GM23248 (cell line): ENCODE measurements at places on chromosomes 2 and 18. TPM values are rescaled to one million over a fixed set of nuclear protein-coding genes. Genes with fewer than 3 reads are reported as not detected.

The ATG16L1 gene
- 16.2 and 16.7 TPM in 2 replicates for polyA plus RNA-seq

DNA sequence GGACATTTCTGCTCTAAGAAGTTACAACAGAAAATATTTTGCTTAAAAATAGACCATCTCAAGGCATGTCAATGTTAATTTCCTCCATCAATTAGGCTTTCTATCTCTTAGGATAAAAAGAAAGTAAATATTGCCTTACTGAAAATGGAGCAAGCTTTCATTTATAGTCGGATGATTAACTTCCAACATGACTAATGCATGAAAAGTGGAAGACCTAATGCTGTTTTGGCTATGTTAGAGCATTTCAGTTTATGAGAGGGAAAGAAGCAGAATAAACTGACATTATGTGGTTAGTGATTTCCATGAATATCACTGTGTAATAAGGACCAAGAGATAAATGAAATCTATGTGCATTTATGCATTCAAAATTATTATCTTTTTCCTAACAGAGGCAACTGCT, 475.2 kb upstream of the UBE2E3 start:
- peak; percentile 58 for DNase-seq

The NTSR2 gene
- polyA plus RNA-seq = not detected in 2 replicates

GRCh38 chr2:32719430-32719829, 91.6 kb downstream of the TTC27 start:
- no peak for DNase-seq

DNA sequence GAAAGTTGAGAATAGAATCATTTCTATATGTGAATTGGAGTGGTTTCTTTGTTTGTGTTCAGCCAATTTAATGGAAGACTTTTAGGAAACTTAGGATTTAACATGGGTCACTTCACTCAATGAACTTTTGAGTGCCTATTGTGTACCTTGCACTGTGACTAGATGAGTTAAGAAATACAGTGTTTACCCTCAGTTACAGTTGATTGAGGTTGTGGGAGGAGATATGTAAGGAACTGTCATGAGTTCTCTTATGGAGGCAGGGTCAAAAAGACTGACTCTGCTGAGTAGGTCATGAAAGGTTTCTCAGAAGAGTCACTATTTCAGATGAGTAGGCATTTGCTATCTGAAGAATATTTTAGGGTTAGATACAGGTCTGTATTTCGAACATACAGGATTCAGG, 98.6 kb downstream of the RAB3GAP1 start:
- no peak for DNase-seq

DNA sequence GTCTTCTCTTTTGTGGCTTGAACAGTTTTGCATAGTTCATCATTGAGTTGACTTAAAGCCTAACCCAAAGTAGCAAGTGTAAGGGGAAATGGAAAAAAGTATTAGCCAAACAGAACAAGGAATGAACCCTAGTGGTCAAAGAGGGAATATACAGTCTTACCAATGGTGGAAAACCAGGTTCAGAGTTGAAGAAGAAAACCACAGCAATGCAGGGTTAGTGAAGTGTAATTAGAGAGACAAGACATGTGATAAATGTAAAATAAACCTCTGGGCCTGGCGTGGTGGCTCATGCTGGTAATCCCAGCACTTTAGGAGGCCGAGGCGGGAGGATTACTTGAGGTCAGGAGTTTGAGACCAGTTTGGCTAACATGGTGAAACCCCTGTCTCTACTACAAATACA, 2.4 kb downstream of the TTN start:
- DNase-seq = peak; percentile 19

The TUBB8B gene
- not detected in 2 replicates for polyA plus RNA-seq

DNA sequence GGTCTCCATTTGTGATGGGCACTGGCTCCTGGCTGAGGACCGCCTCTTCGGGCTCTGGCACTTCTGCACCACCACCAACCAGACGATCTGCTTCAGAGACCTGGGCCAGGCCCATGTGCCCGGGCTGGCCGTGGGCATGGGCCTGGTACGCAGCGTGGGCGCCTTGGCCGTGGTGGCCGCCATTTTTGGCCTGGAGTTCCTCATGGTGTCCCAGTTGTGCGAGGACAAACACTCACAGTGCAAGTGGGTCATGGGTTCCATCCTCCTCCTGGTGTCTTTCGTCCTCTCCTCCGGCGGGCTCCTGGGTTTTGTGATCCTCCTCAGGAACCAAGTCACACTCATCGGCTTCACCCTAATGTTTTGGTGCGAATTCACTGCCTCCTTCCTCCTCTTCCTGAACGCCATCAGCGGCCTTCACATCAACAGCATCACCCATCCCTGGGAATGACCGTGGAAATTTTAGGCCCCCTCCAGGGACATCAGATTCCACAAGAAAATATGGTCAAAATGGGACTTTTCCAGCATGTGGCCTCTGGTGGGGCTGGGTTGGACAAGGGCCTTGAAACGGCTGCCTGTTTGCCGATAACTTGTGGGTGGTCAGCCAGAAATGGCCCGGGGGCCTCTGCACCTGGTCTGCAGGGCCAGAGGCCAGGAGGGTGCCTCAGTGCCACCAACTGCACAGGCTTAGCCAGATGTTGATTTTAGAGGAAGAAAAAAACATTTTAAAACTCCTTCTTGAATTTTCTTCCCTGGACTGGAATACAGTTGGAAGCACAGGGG, 5.5 kb downstream of the TMEM37 start:
- no peak for DNase-seq

DNA sequence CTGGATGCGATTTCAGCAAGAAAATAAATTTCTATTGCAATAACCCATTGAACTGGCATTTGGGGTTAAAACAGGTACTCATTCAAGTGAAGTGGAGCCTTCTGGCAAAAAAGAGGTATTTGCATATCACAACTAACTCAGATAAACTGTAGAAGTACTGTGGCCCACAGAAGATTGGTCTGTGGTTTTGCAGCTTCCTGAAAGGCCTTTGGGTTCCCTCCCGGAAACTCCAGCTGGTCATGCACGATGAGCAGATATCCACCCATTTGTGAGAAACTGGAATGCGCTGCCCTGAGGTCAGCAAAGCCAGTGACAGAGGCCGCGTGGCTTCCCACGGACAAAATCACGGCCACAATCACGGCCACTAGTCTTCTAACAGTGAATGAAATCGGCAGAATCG, 106.3 kb downstream of the EPHA4 start:
- no peak for DNase-seq

- peak; percentile 90 for DNase-seq
These were observed 14.6 kb upstream of the AFG3L2 start for GRCh38 chr18:12391487-12392165.

DNA sequence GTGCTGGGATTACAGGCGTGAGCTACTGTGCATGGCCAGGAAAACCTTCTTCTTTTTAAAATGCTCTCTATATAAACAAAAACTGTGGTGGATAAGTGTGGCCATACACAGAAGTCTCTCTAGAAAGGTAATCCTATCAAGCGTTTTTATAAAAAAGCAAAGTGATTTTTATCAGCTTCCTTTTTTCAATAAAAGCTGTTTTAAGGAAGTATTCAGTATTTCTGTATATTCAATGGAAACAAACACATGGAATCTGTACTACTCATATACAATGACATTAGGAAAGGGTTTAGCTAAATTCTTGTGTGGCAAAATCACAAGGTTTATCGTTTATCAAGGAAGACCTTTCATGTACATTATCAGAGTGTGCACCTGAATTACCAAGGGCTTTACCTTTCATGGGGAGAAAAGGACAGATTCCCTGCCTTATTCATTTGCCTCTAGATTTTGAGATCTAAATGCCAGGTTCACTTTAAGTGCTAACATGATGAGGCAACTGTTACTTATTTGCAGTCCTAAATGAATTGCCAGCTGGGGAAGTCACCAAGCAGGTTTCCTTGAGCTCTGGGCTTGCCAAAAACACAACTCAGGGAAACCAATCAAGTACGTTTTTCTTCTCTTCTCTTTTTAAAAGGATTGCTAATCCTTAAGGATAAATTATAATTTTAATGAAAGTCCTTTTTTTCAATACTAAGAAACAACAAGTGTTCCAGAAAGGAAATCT, 70.8 kb downstream of the RTN4 start:
- peak; percentile 56 for DNase-seq

DNA sequence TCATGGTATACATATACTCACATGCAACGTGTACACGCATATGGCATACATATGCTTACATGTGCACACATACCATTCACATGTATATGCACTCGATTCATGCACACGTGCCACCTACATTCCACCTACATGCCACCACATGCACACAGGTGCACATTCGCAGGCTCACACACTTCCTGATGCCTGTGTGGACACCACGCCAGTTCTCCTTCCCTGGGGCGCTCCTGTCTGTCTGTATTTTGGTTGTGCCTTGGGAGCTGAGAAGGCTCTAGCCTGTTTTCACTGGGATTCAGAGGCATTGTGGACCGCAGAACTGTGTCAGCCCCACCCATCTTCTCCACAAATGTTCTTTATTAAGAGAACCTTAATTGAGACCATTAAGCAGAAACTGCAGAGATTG, 96.6 kb upstream of the CTDP1 start:
- no peak for DNase-seq

DNA sequence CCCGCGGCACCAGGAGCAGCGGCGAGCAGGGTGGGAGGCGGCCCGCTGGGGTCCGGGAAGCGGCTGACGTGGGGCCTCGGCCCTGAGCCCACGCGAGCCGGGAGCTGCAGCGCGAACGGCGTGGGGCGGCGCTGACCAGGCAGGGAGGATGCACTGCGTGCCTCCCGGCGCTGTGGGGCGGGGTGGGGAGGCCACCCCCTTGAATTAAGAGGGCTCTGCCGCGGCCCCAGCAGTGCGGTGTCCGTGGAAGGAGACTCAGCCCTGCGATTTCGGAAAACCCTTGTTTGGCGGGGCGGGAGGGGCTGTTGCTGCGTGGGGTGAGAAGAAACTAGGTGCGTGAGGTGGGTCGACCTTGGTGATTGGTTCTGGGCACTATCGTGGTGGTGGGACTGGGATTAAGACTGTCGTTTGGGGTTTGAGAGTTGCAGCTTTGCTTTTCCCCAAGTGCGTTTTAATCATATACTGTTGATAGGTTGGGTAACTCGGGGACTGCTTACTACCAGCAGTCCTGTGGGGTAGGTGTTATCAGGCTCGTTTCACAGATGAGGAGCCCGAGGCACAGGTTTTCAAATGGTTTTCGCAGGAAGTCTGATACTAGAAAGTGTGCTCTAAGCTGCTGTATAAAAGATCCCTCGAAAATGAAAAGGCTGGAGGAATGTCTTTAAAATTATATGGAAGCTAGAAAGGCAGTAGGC, 722 bp downstream of the ACSL3 start:
- peak; percentile 72 for DNase-seq

The DSC3 gene
- polyA plus RNA-seq = not detected in 2 replicates

GRCh38 chr18:35088921-35089320, 47.7 kb downstream of the MAPRE2 start:
- peak; percentile 27 for DNase-seq

- DNase-seq = no peak
These were observed 642 bp upstream of the KCNK3 start for GRCh38 chr2:26691881-26692278.

The CTDSP1 gene
- polyA plus RNA-seq = 28.5 and 31.0 TPM in 2 replicates

GRCh38 chr18:59961070-59961469, 61.3 kb downstream of the PMAIP1 start:
- no peak for DNase-seq

The SLC4A5 gene
- 0.35 TPM in 1 of 2 replicates, not detected in the other for polyA plus RNA-seq
